B cell (primary cell): ENCODE measurements at places on chromosomes 11 and 22. TPM values are rescaled to one million over a fixed set of nuclear protein-coding genes. Genes with fewer than 3 reads are reported as not detected.

The NAGA gene
- 20.2 and 21.0 TPM in 2 replicates for total RNA-seq

GRCh38 chr11:75474878-75475766 is 42.1 kb upstream of the KLHL35 start:
- H3K4me1 ChIP-seq, result peaks cover 10% of the 10 kb centered on the region
- H3K27me3 ChIP-seq, result no peaks in the 10 kb centered on the region
- no peak overlapping the region for H3K27ac ChIP-seq
- no peaks in the 10 kb centered on the region for H3K36me3 ChIP-seq
- no peak for DNase-seq
- H3K4me3 ChIP-seq, result no peak overlapping the region

DNA sequence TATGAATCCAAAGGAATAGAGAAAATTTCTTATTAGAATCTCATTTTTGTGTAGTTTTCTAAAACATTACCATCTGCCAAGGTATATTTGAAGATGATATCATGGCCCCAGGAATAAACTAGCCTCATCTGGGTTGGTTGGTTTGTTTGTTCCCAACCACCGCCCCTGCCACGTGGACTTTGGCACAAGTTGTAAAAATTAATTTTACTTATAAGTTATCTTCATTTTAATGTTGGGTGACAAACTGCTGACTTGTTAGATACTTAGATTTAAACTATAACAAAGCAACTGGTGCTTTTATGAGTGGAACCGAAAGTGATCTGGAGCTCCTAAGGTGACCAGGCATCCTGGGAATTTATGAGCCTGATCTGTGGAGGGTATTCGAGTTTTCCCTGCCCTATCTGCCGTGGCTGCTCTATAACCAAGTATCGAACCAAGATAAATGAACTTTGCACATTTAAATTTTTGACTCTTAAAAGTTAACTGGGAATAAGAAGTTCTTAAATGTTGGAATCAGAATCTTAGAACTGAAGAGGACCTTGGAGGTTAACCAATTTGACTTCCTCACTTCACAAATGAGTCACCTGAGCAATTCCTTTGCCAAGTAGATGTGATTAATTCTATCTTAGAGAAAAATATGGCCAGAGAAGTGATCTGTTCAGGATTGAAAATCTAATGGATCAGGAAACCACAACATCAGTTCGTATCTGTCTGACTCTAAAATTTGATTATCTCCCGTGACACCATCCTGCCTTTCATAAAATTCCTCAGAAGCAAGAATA is 129.1 kb upstream of the ARHGAP42 start:
- H3K4me1 ChIP-seq, result no peaks in the 10 kb centered on the region
- no peak overlapping the region for H3K27ac ChIP-seq
- no peak overlapping the region for H3K4me3 ChIP-seq
- H3K36me3 ChIP-seq, result no peaks in the 10 kb centered on the region

The USP2 gene
- total RNA-seq, result not detected in 2 replicates

DNA sequence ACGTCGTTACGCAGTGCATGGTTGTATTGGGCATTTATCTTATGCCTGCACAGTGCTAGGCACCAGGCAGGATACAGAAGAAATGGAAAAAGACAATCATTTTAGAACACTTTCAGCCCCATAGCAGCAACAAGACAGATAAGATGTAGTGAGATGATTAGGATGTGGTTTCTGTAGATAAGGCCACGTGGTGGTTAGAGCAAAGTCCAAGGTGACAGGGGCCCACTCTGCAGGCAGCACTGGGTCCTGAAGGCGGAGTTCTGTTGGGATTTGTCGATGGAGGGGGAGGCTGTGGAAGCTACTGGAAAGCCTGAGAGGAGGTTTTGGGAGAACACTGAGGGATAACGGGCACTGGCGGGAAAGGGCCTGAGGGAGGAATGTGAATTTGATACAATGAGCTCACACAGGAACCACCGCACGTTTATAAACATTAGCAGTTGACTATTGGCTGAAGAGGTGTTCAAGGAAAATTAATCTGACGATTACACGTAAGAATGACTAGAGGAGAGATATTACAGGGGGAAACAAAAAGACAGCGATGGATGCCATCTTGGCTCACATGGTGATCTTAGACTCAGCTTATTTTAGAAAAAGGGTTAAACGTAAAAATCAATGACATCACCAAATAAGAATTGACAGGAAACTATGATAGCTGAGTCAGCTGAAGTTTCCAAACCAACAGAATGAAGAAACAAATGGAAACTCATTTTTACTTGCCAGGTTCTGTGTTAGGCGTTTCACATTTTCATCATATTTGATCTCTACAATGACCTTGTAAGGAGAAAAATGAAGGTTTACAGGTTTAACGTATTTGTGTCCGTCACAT is 551.0 kb downstream of the OPCML start:
- H3K4me1 ChIP-seq, result no peaks in the 10 kb centered on the region
- H3K27ac ChIP-seq, result no peak overlapping the region
- no peak overlapping the region for H3K4me3 ChIP-seq
- no peaks in the 10 kb centered on the region for H3K27me3 ChIP-seq

DNA sequence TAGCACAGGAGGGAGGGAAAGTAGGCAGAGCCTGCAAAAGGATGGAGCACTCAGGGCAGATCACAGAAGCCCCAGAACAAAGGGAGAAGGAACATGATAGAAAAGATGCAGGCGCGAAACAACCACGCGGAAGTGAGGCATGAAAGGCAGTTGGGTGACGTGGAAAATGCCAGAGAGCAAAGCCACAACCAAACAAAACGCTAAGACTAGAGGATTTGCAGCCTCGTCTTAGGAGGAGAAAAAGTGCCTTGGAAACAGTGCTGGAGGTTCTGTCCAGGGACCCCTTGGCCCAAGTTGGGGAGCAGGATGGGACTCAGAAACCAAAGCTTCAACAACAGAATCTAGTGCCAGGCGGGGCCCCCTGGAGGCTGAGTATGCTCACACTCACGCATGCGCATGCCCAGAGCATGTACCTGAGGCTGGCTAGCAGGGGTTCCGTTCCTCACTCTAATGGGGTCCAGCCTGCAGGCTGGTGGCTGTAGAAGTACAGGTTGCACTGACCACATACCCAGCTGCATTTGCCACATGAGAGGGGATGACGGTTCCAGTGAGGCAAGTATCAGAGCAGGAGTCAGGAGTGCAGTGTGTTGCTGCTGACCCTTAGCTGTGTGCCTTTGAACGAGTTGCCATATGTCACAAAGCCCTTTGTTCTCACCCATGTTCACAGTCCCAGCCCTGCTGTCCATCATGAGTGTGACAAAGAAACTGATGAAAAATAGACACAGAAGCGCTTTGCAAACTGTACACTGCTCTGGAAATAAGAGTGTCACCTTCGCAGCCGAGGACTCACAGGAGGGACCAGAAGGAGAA is 568.6 kb upstream of the CADM1 start:
- H3K36me3 ChIP-seq, result no peaks in the 10 kb centered on the region
- DNase-seq, result no peak
- H3K27me3 ChIP-seq, result no peaks in the 10 kb centered on the region
- H3K27ac ChIP-seq, result no peak overlapping the region
- H3K4me3 ChIP-seq, result no peak overlapping the region
